T47D (cell line): ENCODE measurements at places on chromosomes 2 and 18.
A peak's percentile ranks its signal among the peaks of the same experiment; 100 is the strongest.

DNA sequence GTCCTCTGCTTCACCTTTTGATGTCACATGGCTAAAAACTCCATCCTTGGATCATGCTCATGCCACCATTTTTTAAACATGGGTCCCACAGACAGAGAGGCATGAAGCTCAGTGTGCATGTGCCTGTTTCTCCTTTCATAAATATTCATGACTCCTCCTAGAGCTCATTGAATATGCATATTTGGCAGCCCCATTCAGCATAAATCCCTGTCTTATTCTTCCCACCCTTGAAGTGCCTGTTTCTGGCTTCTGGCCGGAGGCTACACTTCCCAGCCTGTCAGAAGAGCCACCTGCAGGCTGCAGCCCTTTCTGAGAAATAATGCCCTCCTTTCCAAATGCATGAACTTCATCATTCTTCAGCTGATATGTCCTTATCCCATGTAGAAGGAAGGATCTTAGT lies 109.7 kb downstream of the LDLRAD4 start:
- DNase-seq, result no peak

DNA sequence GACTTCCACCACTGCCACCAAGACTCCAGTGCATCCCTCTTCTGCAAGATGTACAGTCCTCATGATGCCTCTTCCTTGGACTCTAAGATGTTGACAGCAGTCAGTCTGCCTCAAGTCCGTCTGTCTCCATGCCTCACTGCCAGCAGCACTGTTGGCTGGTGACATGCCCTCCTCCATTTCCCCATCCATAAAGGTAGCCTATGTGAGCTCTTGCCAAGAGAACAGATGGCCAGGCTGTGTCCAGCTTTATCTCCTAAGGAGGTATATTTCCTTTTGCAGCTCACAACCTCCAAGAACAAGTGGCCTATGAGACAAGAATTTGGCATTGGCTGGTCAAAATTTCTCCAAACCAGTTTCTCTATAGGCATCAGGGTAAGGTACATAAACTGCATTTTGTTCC lies 149.3 kb upstream of the HNRNPA3 start:
- DNase-seq, result no peak

DNA sequence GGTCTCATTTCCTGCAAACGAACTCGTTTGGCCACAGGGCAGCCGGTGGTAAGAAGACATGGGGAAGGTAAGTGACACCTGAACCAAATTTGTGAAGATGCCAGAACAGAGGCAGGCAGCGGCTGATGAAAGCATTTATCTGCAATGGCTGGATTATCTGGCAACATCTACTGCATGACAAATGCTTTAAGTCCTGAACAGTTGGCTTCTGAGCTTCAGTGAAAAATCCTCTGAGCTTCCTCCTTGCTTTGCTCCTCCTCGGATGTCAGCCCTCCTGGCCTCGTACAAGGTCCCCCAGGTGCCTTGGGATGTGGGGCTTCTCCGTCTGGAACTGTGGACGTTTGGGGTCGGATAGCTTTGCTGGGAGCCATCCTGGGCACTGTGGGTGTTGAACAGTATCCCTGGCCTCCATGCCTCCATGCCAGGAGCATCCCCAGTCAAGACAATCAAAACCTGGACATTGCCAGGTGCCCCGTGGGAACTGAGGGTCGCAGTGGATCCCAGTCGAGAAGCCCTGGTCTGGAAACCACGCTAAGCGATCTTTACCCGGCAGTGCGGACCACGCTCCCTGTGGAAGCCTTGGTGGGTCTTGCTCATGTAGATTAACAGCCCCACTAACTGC lies 49.3 kb downstream of the KCNG2 start:
- no peak for DNase-seq

DNA sequence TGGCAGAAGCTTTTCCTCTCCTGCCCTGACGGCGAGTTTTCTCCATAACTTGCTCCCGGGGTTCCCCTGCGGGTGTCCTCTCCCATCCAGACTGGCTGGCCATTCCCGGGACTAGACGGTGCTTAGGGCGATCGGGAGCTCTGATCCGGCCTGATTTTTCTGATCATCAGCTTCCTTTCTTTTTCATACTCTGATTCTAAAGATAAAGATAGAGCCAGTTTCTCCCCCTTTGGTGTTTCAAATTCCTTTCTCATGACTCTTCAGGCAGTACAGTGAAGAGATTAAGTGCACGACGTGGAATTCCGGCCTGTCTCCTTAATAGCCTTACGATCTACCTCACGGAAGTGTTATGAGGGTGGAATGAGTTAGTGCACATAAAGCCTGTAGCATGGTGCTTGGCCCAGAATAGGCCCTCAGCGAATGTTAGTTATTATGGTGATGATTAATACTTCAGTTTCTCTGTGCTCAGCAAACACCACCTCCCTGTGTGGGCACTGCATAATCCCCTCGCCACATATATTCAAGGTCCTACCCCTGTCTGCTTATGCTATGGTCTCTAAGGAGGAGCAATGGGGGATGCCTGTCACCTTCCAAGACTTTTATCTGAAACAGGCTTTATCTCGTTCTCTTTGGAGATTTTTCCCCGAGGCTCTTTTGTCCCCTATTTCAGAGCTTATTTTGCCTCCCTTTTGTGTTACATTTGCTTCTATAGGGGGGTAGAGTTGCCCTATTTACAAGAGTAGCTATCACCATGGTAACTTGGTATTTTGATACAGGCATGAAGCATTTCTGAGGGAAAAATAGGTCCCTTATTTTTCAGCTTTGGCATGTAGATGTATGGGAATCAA lies 254.8 kb downstream of the CDH2 start:
- peak; percentile 13 for DNase-seq

GRCh38 chr2:83378921-83379320 lies 1080.2 kb downstream of the SUCLG1 start:
- no peak for DNase-seq

DNA sequence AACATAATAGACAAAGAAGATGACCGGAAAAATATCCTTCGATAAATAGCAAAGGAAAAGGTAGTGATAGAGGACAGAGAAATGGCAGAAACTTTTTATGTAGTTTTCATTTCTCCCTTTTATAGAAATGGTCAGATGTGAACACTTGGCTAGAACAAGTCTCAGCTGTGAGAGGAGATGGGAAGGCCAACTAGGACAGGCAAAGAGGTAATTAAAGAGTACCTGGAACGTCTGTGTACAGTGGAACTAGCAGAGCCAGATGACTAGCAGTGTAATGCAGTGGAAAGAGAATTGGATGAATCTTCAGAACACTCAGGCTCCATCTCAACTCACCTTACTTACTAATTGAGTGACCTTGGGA lies 69.2 kb downstream of the NABP1 start:
- DNase-seq, result no peak

DNA sequence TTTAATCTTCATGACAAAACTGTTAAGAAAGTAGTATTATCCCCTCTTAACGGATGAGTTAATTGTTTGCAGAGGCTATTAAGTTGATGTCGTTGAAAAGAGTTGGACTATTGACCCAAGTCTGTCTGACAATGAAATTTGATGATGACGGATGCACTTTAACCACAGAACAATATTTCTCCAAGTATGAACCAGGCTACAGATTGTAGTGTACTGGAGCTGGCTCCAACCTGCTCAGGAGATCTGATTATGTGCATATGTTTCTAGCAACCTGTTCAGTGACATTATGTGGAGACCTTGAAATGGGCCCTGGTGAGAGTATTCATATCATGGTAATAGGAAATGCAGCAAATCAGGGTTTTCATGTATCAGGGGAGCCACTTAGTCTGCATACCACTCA lies 174.1 kb downstream of the CDH7 start:
- DNase-seq, result no peak
